ENCODE measurements at places on chromosomes 4 and X.

DNA sequence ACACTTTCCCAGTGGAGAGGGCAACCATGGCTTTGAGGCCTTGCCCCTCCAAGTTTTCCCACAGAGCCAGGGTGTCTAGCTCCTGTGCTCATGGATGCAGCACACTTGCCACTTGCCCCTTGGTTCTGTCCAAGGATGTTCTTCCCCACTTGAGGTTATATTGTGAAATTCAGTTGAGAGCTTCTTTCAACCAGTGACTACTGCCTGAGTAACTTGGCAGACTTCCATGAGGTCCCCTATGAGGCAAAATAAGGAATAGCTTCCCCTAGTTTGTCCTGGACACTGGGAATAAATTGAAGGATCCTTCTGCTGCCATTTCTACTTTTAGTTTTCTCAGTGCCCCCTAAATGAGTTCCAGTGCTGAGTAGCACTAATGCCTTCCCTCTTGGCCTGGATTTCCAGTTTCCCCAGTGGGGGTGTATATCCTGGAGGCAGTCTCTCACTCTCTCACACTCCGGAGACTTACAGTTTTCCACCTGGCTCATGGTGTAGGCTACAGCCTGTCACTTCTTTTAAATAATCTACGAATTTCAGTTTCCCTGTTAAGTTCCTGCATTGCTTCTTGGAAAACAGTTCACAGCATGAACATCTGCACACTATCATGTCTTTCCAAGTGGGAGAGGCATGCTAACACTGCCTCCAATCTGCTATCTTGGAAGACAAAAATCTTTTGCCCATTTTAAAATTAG lies 36.4 kb upstream of the ADH4 start:
- peak; percentile 45 for DNase-seq

GRCh38 chrX:19889582-19890342 lies 2.4 kb upstream of the SH3KBP1 start:
- no peak for DNase-seq

GRCh38 chr4:90318193-90318592 lies 191.0 kb downstream of the CCSER1 start:
- peak; percentile 10 for DNase-seq

- no peak for DNase-seq
Observed at GRCh38 chr4:155666344-155667221, at the start of gene GUCY1A1. Gene GUCY1A1 (plus strand): TSS chr4:155666848. CDS start chr4:155696868, 30,020 bp downstream.

DNA sequence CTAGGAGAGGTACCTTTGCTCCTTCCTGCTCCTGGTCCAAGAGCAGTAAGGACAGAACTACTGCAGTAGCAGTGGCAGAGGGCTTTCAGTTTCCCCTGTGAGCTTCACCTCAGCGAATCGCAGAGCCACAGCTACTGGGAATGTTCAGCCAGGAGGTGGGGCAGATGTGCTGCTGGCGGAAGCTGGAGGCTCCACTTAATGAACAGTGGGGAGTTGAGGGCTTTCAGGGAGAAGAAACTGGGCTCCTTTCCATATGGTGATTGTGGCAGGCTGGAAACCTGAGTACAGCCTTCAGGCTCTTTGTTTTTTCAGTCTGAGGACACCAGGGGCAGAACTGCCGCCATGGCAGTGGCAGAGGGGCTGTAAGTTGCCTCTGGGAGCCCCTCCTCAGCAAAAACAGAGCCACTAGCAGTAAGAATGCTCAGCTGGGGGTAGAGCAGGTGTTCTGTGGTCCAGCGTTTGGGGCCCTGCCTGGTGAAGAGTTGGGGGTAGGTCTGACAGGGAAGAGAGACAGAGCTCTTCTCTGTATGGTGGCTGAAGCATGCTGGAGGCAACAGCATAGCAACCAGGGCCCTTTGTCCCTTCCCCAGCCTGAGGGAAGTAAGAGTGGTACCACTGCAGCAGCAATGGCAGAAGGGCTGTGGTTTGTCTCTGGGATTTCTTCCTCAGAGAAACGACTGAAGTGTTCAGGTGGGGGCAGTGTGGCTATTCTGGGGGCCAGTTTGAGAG lies 106.0 kb upstream of the GRXCR1 start:
- no peak for DNase-seq

- no peak for DNase-seq
Observed at GRCh38 chrX:109472939-109473735, 8.7 kb downstream of the GUCY2F start.

- no peak for DNase-seq
Observed at GRCh38 chrX:78595901-78596502, 63.1 kb downstream of the RTL3 start.

- DNase-seq = no peak
Observed at GRCh38 chr4:19844446-19844845, 407.3 kb upstream of the SLIT2 start.

GRCh38 chr4:72627723-72628122 lies 58.7 kb upstream of the ADAMTS3 start:
- no peak for DNase-seq

- no peak for DNase-seq
Observed at GRCh38 chr4:92339676-92340075, 35.9 kb downstream of the GRID2 start.

DNA sequence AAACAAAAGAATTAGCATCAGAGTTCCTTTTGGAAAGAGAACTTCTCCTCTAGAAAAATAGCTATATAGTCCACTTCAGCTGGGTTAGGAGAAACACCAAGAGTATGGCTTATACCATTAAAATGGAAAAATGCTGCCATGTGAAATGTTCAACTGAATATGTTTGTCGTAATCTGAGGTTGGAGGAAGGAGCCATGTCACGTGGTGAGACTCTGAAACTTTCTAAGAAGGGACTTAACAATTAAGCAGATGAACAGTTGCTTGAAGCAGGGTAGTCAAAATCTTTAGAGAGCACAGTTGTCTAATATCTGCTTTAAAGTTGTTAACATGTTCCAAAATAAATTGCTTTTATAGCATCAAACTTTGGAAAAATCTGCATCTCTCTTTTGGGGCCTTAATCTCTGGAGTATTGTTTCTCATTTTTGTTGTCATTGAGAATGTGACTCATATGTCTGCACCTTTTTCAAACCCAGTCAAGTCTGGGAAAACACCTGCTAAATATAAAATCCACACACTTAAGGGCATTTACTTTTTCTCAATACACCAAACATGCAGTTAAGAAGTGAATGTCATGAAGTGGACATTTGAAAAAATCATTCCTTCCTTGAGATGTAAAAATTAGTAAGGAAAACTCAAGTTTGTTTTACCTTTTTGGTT lies 168.8 kb upstream of the PDE5A start:
- DNase-seq = no peak

- no peak for DNase-seq
Observed at GRCh38 chrX:115606861-115607260, 45.9 kb downstream of the PLS3 start.

Data from HFF-Myc (cell line).